ENCODE measurements at places on chromosomes 2 and 18. TPM values are rescaled to one million over a fixed set of nuclear protein-coding genes. Genes with fewer than 3 reads are reported as not detected.

MROH2A gene
- not detected for total RNA-seq

- DNase-seq = no peak
These were observed 62.6 kb downstream of the CIB4 start for GRCh38 chr2:26578581-26578980.

DNA sequence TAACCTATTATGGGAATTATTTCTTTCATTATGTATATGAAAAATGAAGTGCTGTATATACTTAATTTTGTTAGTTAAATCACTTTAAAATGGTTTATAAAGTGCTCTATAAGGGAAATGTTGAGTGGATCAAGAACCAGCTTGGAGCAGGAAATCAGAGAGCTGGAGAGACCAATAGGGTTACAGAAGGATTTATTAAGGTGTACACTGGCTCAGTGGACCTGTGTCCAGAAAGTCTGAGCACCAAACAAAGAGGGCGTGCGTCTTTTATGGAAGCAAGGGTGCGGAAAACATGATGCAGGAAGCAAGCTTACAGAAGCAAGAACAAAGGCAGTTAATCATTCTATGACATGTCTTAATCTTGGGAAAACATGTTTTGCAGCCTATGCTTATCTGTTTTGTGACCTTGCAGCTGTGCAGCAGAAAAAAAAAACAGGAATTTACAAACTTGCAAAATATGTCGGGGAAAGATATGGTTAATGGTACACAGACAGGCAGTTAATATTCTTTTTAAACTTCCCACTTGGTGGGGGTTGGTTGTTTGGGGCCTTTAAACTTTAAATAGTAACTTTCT is 65.2 kb upstream of the SLC35G4 start:
- no peak for DNase-seq

- no peak for DNase-seq
These were observed 1.4 kb upstream of the BCL2 start for GRCh38 chr18:63320975-63321265.

SKOR2 gene
- total RNA-seq = not detected

DNA sequence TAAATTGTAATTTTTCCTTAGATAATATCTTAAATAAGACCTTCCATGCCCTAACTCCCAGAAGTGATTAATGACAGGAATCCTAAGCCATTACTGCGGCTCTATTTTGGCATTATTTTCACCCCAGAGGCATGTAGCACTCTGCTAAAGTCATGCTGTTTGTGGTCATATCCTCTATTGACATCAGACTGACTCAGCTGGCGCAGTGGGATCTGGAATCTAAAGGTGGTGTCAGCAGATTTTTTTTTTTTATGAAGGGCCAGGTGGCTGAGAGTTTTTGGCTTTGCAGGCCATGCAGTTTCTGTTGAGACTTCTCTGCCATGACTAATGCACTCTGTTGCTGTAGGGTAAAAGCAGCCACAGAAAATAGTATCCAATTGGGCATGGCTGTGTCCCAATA is 64.1 kb upstream of the ACVR1C start:
- DNase-seq = no peak

GRCh38 chr2:24926602-24927252 is 6.7 kb upstream of the ADCY3 start:
- peak; percentile 77 for DNase-seq
